CD4-positive, alpha-beta T cell treated with Interleukin-17A for 4 hours (primary cell): ENCODE measurements at places on chromosomes 1 and 21.

GRCh38 chr1:27644369-27645070 is 9.5 kb upstream of the FGR start:
- no peak for DNase-seq

GRCh38 chr1:248733566-248733965 is 22.0 kb downstream of the LYPD8 start:
- DNase-seq: no peak

GRCh38 chr1:233386336-233386735 is 58.8 kb downstream of the MAP3K21 start:
- DNase-seq: no peak

DNA sequence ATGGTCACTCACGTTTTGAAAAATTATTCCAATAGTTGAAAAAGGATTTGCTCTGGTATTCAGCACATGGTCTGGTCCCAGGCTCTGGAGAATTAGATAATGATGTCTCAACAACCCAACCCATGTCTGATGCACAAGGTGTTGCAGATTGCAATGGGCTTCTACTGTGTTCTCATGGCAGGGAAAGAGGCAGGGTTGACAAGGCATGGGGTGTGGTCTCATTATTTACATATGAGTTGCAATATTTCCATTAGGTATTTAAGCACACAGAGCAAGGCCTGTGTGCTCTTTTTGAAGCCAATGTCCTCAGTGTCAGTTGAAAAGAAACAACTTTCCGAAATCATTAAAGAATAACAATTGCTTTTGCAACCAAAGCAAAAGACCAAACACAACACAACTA is 381.9 kb upstream of the PBX1 start:
- no peak for DNase-seq

DNA sequence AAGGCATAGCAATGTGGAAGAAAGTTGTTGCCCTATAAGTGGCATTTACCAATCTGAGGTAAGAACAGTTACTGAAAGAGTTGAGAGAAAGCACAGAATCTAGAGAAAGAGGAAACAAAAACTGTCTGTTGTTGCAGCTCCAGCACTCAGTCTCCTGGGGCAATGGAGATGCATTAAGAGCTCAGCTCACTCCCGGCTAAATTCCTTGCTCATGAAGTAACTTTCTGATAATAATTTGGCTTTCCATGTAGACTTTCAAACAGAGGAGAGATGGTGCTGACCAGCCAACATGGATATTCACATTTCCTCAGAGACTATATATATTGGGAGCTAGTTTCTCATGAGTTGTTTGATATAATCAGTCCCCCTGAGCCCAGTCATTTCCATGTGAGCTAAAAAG is 135.3 kb downstream of the GDAP2 start:
- DNase-seq: no peak

- no peak for DNase-seq
These were observed 161.8 kb downstream of the AMY1C start for GRCh38 chr1:103911450-103911849.

GRCh38 chr1:10651389-10651766 is 145.1 kb downstream of the CASZ1 start:
- DNase-seq: no peak

- DNase-seq: no peak
These were observed 17.3 kb upstream of the SERPINC1 start for GRCh38 chr1:173934440-173934839.

- DNase-seq: no peak
These were observed 168.0 kb downstream of the PTPRC start for GRCh38 chr1:198806861-198807260.

DNA sequence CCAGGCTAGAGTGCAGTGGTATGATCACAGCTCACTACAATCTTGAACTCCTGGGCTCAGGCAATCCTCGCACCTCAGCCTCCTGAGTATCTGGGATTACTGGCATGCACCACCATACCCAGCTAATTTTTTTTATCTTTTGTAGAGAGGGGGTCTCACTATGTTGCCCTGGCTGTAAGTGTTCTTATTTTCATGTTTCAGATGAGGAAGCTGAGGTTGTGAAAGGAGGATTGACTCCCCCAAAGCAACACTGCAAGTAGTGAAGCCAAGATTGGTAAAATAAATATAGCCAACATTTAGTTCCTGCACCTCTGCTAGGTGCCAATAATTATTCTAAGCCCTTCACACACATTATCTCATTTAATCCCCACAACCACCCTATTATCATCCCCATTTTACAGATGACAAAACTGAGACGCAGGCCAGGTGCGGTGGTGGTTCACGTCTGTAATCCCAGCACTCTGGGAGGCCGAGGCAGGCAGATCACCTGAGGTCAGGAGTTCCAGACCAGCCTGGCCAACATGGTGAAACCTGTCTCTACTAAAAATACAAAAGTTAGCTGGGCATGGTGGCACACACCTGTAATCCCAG is 2.1 kb downstream of the PMVK start:
- no peak for DNase-seq

- peak; percentile 94 for DNase-seq
These were observed at the start of gene ELOVL1 for GRCh38 chr1:43367904-43368645. TSS of gene ELOVL1 (minus strand) at chr1:43368011. CDS start at chr1:43365609, 2,402 bp downstream.

- DNase-seq: no peak
These were observed 19.5 kb upstream of the TUT4 start for GRCh38 chr1:52572387-52572786.

- DNase-seq: peak; percentile 41
These were observed 26.6 kb downstream of the LRRC8C start for GRCh38 chr1:89659322-89660081.

- DNase-seq: no peak
These were observed 58.4 kb downstream of the GDAP2 start for GRCh38 chr1:117871013-117871412.

GRCh38 chr1:116900471-116901365 is 9.0 kb upstream of the PTGFRN start:
- DNase-seq: no peak

- DNase-seq: no peak
These were observed 68.0 kb downstream of the PDE9A start for GRCh38 chr21:42721341-42721824.

DNA sequence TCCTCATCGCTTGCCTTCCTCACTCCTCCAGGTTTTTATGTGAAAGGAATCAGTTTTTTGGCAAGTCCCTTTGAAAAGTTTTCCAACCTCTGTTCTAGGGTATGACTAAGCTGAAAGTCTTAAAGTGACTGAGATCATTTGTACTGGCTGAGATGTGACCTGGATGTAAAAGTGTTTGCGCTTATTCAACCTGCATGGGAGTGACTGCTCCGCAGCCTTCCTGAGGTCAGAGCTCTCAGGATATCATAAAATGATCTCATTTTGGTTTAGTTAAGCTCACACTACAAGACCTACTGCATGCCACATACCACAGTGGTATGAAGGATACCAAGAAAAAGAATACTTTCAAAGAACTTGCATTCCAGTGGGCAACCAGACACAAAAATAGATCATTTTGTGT is 29.8 kb upstream of the TADA1 start:
- DNase-seq: no peak

DNA sequence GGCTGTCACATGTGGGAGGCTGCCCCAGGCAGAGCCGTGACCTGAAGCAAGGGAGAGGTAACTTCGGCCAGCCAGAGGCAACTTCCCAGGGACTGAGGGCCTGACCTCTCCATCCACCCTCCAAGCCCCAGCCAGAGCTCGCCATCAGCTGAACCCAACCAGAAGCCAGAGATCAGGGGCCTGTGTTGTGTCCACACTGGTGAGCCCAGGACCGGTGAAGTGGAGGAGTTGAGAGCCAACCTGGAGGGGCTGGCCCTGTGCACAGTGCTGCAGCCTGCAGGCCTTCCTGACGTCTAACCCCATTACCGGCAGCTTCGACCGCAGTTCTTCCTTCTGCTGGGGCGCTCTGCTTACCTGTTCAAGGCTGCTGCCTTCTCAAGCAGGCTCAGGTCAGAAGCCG is 19.6 kb upstream of the PDE9A start:
- DNase-seq: no peak

DNA sequence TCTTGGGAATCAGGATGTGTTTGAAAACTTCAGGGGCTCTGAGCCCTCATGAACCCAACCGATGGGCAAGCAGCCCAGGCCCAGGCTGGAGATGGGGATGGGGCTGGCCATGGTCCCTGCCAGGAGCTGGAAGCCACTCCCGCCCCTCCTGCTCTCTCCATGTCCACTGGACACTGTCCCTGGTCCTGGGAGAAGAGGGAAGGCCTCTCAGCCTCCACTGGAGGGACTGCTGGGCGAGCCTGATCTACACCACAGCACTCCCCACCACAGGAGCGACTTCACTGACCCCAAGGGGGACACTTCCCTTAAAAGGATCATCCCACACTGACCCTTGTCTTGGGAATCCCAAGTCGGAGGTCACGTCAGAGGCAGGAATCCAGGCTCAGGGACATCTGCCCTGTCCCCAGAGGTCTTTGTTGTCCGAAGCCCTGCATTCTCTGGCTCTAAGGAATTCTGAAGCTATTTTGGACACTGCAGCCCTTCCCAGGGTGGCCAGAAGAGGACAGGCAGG is 16.9 kb upstream of the COL18A1 start:
- DNase-seq: no peak
